ENCODE measurements at places on chromosomes 5 and 9.

- no peak for DNase-seq
These were observed 291.2 kb downstream of the CWC27 start for GRCh38 chr5:65059681-65060598.

- DNase-seq: no peak
These were observed 772.2 kb upstream of the CDH10 start for GRCh38 chr5:25416960-25417359.

- DNase-seq: no peak
These were observed 15.6 kb downstream of the C5orf58 start for GRCh38 chr5:170248172-170248930.

- no peak for DNase-seq
These were observed 85.7 kb downstream of the EPB41L4A start for GRCh38 chr5:112333331-112333781.

GRCh38 chr9:113310538-113310937 is 7.4 kb upstream of the RNF183 start:
- no peak for DNase-seq

DNA sequence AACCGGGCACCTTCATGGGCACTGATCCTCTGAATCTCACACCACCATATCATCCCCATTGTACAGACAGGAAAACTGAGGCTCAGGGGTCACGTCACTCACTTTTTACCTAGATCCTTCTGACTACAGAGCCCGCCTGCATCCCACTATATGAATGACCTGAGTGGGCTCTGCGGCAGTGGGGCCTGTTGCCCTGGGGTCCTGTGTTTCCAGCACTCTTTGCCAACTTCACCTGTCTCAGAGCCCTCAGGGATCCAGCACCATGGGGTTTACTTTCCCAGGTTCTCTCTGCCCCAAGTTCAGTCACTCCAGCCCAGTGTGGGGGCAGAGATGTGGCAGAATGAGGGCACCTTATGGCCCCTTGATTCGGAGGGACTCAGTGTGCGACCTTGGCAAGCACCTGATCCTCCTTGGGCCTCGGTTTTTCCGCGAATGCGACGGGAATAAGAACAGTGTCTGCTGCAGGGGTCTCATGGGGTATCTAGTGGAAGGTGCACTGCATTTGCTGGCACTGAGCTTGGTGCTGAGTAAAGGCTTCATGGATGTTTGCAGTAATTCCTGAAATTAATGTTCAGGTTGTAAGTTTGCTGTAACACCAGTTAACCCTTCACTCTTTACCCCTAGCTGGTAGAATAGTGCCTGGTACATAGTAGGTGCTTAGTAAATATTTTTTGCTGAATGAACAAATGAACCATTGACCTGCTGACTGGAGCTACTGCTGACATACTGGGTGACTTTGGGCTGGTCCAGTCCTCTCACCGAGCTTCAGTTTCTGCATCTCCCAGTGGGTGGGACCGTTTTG is 47.1 kb upstream of the BOD1 start:
- DNase-seq: no peak

GRCh38 chr9:85713897-85714296 is 27.9 kb downstream of the AGTPBP1 start:
- DNase-seq: no peak

DNA sequence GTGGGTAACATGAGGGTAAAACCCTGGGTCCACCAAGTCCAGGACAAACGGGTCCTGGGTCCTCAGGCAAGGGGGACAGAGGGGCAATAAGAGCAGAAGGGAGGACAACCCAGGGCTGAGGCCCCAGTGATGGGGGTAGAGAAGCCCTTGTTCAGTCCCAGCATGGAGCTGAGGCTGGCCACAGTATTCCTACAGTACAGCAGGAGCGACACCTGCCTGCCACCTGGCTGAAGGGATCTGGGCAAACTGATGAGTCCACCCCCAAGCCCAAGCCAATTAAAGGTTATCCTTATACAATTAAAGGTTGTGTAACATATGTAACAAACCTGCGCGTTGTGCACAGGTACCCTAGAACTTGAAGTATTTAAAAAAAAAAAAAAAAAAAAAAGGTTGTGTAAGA is 97.7 kb upstream of the LRRTM2 start:
- DNase-seq: no peak

DNA sequence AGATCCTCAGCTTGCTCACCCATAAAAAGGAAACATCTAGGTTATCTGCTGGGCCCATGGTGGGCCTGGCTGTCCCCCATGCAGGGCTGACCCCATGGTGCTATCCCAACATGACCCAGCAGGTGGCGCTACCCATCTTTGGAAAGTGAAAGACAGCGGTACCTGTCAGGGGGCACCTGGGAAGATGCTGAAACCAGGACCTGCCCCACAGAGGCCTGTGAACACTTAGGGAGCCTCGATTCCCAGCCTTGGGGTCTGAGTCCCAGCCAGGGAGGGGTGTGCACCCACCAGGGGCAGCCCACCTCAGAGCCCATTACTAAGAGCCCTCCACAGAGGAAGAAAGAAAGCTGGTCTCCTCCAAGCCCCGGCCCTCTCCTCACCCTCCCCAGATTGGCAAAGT is 46.6 kb upstream of the IPPK start:
- DNase-seq: peak; percentile 74

DNA sequence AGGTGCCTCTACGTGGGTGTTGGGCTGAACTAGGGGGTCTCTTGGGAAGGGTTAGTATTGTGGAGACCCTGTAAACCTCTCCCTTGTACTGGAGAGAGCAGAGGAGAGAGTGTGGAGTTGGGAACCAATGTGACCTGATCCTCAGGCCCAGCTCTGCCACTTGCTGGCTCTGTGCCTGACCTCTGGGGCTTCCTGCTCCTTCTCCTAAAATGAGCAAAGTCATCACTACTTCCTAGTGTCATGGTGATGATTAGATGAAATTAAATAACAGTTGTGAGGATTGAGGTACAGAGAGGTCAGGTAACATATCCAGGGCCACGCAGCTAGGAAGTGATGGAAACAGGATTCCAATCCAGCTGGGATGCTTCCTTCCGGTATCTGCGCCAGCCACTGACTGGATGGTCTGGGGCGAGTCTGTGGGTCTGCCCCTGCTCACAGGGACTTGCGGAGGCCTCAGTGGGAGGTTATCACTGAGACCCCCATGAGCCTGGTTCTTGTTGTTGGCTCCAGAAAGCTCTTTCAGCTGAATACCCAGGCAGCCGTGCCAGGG is 9.2 kb downstream of the GALNT10 start:
- DNase-seq: peak; percentile 89
